NAMALWA (cell line): ENCODE measurements at places on chromosomes 1 and 21.

GRCh38 chr1:235567812-235568503 is 63.7 kb upstream of the B3GALNT2 start:
- no peak for DNase-seq

DNA sequence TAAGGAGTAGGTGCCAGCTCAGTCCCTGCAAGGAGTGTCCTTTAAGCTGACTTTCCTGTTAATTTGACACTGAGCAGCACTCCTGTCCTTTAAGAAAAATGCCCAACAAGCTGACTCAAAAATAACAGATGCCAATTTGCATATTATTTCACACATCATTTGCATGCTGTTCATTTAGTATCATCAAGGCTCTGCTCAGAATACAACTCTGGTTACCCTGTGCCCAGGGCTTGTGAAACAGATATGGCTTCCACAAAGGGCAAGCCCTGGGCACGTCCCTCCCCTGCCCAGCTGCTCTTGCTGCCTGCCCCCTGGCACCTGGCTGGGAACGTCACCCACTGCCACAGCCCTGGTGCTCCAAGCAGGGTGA is 10.3 kb downstream of the KCNN3 start:
- DNase-seq: peak; percentile 95

DNA sequence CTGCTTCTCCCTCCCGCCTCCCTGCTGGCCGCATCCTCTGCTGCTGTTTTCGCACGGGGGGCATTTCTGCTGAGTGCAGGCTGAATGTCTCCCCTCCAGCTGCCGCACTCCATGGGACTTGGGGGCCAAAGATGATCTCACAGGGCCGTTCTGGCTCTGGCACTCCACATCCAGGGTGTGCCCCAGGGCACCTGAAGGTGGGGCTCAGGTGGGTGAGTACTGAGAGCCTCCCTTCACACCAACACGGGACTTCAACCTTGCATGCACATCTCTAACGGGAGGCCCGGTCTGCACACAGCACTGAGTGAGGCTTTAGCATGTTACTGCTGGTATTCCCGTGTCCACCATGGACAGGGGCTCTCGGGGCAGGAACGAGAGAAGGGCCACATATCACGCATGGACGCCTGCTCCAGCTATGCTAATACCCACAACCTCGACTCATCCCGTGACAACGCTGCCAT is 88.9 kb downstream of the DMRTB1 start:
- DNase-seq: no peak

DNA sequence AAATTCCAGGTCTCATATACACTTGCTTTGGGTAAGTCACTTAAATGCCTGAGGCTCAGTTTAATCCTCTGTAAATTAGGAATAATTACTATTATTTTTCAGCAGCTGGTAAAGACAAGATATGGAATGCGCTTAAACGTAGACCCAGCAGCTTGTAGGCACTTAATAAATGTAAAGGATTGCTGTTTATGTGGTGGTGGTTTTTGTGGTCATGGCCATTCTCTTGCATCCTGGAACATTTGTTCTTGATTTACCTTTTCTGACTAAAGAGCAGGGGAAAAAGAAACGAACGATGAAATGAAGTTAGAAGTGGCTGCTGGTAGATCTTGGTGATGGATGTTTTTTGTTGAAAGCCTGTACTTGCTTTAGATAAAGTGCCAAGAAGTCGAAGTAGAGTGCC is 195.0 kb upstream of the FOXD3 start:
- no peak for DNase-seq

GRCh38 chr1:168468042-168468809 is 75.6 kb downstream of the XCL2 start:
- DNase-seq: no peak

DNA sequence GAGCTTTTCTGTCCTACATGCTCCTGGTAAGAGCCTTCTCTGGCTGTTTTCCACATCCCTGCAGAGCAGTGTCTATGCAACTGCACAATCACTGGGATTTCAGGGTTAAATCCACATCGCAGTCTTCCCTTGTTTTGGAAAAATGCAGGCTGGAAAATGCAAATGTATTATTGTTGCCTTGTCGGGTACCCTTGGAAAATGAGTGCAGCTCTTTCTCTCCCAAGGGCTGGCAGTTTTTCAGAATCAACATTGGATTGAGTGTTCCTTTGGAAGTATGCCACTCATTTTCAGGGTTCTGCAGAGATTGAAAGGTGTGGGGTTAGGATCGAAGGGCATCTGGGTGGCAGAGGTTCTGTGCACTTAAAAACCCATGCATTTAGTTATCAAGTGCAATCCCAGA is 3.2 kb downstream of the NOS1AP start:
- DNase-seq: no peak

GRCh38 chr1:105243969-105244368 is 1494.3 kb downstream of the AMY1C start:
- no peak for DNase-seq

DNA sequence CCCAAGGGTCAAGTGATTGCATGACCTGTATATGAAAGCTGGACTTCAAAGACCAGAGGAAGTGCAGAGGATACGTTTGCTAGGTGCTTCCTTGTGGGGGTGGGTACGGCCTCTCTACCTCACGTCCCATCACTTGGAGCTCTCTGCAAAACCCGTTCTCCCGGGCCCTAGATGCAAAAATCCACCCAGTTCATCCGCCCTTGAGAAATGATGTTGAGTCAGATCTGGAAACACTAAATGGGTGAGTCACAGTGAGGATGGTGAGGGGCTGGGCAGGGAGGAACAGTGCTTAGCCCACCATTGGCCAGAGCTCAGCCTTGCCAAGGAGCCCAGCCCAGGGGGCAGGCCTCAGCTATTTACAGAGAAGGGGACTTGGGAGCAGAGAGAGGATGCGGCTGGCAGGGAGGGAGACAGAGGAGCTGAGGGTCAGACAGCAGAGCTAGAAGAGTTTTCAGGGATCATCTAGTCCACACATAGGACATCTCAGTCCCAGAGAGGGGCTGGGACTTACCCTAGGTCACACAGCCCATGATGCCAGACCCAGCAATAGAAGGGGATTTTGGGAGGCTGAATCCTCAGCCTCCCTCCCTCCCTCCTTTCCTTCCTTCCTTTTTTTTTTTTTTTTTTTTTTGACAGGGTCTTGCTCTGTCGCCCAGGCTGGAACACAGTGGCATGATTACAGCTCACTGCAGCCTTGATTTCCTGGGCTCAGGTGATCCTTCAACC is 14.6 kb downstream of the ARHGEF10L start:
- no peak for DNase-seq

DNA sequence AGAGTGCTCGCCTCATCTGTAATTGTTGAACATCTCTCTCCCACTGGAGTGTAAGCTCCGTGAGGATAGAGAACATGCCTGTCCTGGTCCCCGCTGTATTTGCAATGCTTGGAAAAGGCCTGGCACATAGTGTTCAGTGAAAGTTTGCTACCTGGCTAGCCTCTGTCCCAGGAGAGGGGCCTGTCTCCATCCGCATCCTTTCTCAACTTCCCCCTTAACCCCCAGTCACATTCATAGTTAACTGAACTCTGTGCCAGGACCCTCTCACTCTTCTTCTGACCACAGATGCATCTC is 15.2 kb downstream of the SPOCD1 start:
- DNase-seq: no peak

- DNase-seq: no peak
These were observed 29.5 kb upstream of the ZNF496 start for GRCh38 chr1:247360991-247361731.

GRCh38 chr1:156750191-156750672 is 1.2 kb downstream of the HDGF start:
- peak; percentile 55 for DNase-seq

- peak; percentile 60 for DNase-seq
These were observed 7.1 kb upstream of the DIPK1A start for GRCh38 chr1:92968138-92969032.

DNA sequence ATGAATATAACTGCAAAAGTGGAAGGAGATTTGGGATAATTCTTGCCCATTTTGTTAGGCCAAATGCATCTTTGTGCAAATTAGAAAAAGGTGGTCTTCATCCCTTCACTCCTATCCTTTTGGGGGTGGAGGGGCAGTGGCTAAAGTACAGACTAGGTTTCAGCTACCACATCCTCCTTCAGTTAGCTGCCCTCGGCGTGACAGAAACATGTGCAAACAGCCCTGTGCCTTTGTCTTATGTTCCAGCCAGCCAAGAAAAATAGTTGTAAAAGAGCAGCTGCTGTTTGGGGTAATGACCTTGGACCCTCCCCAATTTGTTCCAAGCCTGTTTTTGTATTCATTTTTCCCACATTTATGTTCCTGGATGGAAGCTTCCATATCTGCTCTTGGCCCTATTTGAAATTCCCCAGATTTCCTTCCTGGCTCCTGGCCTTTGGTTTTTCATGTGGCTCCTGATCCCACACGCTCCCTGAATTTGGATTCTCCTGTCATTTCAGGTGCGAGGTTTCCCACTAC is 8.3 kb upstream of the LGALS8 start:
- no peak for DNase-seq

GRCh38 chr1:228018961-228019721 is 12.3 kb downstream of the WNT3A start:
- DNase-seq: no peak

DNA sequence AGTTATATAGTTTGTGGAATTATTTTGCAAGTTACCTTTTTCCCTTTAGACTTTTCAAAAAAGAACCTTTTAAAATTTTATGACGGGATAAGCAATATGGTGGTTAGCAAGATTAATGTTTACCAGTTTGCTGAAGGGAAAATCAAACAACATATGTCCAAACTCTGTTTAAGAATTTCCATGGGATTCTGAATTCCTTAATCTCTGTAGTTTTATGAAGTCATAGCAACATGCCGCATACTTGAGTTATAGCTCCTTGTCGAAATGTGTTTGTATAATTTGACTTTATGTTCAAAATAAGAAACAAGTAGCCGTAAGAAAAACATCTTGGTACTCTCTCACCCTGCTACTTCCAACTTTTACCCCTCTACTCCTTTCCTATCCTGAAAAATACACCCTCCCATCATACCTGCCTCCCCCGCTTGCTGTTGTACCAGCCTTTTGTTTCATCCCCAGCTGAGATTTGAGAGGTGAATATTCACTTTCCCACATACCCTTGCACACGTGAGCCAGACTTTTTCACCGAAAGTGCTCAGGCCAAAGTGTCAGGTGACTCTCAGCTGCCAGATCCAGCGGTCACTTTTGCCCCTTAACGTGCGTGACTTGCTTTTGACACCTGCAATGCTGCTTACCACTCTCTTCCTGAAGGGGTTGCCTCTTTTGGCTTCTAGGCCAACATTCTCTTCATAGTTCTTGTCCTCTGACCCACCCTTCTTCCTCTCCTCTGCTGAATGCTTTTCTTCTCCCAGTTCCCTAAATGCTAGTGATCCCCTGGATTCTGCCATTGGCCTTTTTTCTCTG is 83.5 kb upstream of the ZNF326 start:
- no peak for DNase-seq

DNA sequence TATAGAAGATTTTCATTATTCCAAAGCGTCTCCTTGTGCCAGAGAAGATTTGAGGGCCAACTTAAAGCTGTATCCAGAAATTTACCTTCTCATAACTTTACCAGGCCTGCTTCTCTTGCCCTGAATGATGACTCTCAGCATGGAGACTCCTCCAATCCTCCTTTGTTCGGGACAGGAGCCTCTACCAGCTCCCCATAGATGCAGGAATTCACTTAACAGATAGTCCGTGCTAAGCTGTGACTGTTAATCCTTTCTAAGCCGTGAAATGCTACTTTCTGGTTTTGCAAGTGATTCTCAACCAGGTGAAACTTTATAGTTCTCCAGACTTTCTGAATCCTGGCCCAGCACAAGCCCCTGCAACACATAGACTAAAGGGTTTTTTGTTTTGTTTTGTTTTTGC is 31.8 kb upstream of the KCND3 start:
- DNase-seq: no peak

- DNase-seq: no peak
These were observed 30.6 kb downstream of the KLHDC7A start for GRCh38 chr1:18511149-18511873.

DNA sequence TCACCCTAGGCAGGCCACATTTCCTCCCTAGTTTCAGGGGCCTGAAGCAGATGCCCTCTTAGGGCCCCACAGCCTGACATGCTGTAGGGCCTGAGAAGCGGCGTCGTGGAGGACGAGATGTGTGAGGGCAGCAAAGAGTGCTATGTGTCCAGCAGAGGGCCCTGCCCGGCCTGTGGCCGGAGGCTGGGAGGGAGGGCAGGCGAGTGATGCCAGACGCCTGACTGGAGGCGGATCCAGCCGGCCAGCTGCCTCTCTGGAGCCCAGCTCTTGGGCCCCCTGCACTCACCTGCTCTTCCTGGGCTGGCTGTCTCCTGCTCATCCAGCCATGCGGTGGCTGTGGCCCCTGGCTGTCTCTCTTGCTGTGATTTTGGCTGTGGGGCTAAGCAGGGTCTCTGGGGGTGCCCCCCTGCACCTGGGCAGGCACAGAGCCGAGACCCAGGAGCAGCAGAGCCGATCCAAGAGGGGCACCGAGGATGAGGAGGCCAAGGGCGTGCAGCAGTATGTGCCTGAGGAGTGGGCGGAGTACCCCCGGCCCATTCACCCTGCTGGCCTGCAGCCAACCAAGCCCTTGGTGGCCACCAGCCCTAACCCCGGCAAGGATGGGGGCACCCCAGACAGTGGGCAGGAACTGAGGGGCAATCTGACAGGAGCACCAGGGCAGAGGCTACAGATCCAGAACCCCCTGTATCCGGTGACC is at the start of gene GPR37L1:
Gene GPR37L1 (plus strand): TSS at position 279 of the 697 bp plus-strand sequence. CDS start 47 bp downstream, at position 326.
- DNase-seq: no peak

DNA sequence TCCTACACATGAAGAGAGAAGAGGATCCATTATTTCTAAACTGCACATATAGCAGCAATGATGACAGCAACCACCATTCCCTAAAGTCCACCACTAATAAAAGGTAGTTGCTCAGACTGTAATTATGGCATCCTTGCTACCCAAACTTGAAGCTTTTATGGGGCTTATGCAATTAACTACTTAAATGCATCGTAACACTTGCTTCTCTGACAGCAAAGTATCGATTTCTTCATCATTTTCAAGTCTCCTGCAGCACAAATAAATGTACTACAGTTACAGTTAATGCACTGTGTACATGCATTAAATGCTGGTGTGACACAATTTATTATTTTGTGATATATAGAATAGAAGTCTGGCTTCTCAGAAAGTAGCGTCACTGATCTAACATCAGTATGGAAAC is 241.7 kb downstream of the USH2A start:
- no peak for DNase-seq

GRCh38 chr1:209554761-209555611 is 28.5 kb upstream of the CAMK1G start:
- no peak for DNase-seq

DNA sequence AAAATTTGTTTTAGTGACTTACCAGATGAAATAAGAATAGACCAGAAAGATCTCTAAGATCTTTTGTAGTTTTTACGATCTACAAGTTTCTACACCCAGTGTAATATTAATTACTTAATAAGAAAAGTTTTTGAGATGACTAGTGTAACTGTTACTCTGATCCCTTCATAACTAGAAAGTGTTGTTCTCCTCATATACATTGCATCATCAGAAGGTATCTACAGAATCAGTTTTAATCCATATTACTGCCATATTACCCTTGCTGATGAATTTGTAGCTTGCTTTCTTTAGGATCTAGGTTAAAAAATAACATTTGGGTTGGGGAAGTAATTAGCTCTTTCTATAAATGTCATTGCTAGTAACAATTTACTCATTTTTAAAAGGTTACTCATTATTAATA is 72.5 kb downstream of the GPR161 start:
- no peak for DNase-seq

GRCh38 chr1:230283678-230284077 is 142.5 kb downstream of the PGBD5 start:
- DNase-seq: no peak

- DNase-seq: peak; percentile 73
These were observed 29.9 kb upstream of the TMEM61 start for GRCh38 chr1:54950369-54951163.

GRCh38 chr1:30610917-30611316 is 112.5 kb downstream of the MATN1 start:
- no peak for DNase-seq

- no peak for DNase-seq
These were observed 36.6 kb downstream of the PLXNA2 start for GRCh38 chr1:208207388-208208131.
